RKO (cell line): ENCODE measurements at places on chromosomes 5 and 9.

- no peak for DNase-seq
Observed at GRCh38 chr5:78597974-78598371, 50.6 kb downstream of the LHFPL2 start.

DNA sequence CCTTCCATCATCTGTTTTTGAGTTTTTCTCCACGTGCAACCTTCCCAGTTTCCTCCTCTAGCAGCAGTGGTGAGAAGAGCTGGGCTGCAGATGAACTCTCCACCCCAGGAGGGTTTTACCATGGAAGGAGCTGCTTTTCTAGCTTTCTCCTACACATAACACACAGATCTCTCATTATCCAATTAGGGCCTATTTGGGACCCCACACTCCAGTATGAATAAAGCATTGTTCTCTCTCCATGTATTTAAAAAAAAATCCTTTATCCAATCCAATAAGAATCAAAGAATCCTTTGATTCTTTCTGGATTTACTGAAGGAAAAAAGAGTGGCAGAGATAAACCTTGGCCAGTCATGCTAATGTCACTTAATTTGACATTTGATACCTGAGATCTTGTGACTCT is 31.6 kb upstream of the NAA35 start:
- DNase-seq = no peak

GRCh38 chr9:122164286-122164685 is 4.6 kb downstream of the MORN5 start:
- no peak for DNase-seq

DNA sequence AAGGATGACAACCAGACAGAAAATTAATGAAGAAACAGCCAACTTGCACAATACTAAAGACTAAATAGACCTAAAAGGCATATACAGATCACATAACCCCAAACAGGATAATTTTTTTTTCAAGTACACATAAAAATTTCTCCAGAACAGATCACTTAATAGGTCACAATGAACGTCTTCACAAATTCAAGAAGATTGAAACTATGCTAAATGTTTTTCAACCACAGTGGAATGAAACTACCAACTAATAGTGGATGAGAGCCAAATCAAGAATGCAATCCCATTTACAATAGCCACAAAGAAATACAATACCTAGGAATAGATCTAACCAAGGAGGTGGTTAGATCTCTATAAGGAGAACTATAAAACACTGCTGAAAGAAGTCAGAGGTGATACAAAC is 145.8 kb downstream of the TMEM232 start:
- DNase-seq = no peak

GRCh38 chr5:110612794-110613247 is 113.7 kb downstream of the TMEM232 start:
- no peak for DNase-seq

- no peak for DNase-seq
Observed at GRCh38 chr9:135320331-135320730, 159.3 kb upstream of the PPP1R26 start.

GRCh38 chr9:98755006-98755618 is 41.2 kb downstream of the ANKS6 start:
- no peak for DNase-seq
